ENCODE measurements at places on chromosomes 11 and 22. TPM values are rescaled to one million over a fixed set of nuclear protein-coding genes. Genes with fewer than 3 reads are reported as not detected.

Gene APOL5
- total RNA-seq, result not detected

Gene KLHL35
- 0.12 TPM for total RNA-seq

Gene BBOX1
- not detected for total RNA-seq

Gene MAML2
- 1.7 TPM for total RNA-seq

Gene MS4A4A
- not detected for total RNA-seq

Gene NAV2
- 5.0 TPM for total RNA-seq

Gene PI4KA
- 19.7 TPM for total RNA-seq

Gene CARD10
- 18.9 TPM for total RNA-seq

Gene TRIM5
- 29.9 TPM for total RNA-seq

Gene TSPO
- total RNA-seq, result 465 TPM

Gene HTR3B
- total RNA-seq, result not detected

- DNase-seq, result peak; percentile 71
These were observed 1382.4 kb downstream of the BRD1 start for GRCh38 chr22:48445113-48445827.

GRCh38 chr11:71235719-71236118, 16.7 kb downstream of the SHANK2 start:
- no peak for DNase-seq

- peak; percentile 7 for DNase-seq
These were observed 6.4 kb downstream of the FADS2 start for GRCh38 chr11:61834278-61835048.

GRCh38 chr11:65445101-65445603, 22.6 kb downstream of the NEAT1 start:
- no peak for DNase-seq

DNA sequence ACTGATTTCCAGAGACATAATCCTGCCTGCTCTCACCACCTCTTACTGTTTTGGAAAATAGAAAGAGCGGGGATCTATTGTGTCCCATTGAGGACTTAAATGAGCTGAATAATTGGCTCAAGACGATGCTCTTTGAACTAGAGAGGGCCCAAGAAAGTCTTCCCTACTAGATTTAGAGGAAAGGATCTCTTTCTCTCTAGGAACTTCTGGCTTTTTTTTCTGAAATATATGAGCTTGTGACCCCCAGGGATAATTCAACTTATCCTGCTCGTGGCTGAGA, 461.4 kb upstream of the KIRREL3 start:
- DNase-seq, result no peak

DNA sequence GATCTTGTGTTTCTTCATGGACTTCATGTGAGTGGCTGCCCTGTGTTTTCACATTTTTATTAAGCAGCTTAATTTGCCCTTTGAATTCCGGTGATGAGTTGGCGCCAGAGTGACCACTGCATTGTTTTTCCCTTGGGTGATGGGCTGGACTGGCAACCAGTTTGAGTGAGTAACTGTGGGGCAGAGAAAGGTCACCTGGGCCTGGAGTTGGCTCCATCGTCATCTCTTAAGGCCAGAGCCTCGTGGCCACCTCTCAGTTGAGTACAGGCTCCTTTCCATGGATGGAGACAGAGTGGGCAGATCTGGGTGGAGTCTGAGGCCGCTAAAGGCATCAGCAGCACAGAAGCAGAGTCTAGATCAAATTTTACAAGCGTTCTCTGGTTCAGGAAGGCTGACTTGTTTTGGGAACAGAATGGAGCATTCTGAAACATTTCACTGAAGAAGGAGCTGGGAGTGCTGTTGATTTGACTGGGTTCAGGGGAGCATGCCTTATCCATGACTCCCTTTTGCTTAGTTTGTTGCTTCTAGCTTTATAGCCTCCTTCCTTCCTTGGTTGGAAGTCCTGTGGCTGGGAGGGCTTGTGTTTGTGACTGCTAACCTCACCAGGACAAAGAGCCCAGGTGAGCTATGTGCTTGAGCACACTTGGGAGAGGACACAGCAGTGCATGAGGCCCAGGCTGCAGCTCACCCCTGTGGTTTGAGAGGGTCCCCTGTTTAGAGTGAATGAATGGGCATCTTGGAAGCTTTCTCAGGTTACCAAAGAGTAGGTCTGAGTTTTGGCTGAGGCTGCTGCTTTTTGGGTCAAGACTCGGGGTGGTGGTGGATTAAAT, 7.8 kb downstream of the BCR start:
- peak; percentile 40 for DNase-seq

GRCh38 chr22:32800158-32800882, 1.2 kb upstream of the TIMP3 start:
- DNase-seq, result no peak

DNA sequence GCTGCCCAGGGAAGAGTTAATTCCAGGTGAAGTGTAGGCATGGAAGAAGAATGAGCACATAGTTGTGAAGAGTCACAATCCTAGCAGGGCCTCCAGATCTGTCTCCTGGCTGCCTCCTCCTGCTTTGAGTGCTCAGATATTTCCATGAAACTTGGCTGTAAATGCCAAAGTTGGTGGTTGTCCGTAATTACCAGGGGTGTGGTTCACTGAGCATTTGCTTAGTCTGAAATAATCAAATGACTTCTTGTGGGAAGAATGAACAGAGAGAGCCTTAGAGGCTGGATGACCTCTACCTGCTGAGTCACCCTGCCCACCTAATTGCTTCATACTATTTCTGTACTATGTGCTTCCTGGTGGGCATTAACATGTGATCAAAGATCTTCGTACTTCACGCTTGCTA, 50.9 kb downstream of the APIP start:
- no peak for DNase-seq

GRCh38 chr22:29037340-29037932, 24.2 kb downstream of the C22orf31 start:
- no peak for DNase-seq

DNA sequence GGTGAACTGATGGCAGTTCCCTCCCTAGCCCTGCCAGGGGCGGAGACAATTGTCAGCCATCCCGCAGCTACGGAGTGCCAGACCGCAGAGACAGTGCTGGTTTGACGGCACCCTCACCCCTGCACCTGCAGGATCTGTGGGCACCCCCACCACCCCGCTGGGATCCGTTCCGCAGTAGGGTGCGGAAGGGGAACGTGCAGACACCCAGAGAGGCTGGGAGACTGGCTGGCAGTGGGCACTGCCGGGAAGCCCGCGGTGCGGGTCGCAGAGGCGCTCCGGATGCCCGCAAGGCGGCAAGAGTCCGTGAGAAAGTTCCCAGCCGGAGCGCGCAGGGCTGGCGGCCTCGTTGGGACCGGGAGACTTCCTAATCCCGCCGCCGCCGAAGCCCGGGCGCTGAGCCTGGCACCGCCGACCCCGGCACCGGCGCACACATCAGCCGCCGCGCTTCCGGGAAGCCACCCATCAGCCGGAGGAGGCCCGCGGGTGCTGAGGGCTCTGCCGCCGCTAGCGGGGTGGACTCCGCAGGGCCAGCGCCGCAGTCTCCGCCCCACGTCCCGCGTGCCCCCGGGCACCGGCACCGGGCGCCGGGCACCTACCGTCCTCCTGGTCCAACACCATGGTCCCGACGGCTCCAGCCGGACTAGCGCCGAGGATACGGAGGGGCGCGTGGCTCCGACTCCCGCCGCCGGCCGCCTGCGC, 4.3 kb upstream of the LMO1 start:
- peak; percentile 22 for DNase-seq

- DNase-seq, result peak; percentile 68
These were observed 53.4 kb downstream of the P4HA3 start for GRCh38 chr11:74257959-74258553.

DNA sequence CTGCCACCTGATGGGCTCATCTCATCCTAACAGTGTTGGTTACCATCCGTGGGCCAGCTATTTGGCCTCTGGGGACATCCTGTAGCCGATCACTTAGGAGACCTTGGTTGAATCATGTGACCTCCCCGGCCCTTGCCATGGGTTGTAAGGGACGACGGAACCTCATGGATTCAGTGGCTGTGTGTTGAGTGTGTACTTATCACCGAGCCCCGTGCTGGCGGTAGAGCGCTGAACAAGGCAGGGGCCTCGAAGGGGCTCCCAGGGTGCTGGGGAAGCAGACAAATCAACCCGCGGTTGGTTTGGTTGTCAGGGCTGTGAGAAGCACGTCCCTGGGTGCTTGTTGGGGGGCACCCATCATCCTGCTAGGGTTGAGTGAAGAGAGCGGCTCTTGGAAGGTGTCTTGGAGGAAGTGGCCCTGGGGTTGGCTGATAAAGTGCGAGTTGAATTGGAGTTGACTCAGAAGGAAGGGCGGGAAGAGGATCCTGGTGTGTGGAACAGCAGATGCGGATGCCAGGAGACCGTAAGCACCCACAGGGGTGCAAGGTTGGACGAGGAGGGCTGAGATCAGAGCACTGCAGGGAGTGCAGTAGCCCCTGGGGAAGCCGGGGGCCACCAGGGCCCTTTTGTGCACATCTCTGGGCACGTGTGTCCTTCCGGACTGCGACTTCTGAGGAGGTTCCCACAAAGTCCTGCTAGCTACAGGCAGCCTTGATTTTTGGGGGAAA, 53.6 kb downstream of the MPPED1 start:
- no peak for DNase-seq

GRCh38 chr11:125055107-125055715, 7.9 kb upstream of the SLC37A2 start:
- DNase-seq, result no peak

- DNase-seq, result no peak
These were observed 8.2 kb downstream of the PHF21A start for GRCh38 chr11:46112961-46113607.

- DNase-seq, result no peak
These were observed 74.9 kb downstream of the DYNC2H1 start for GRCh38 chr11:103183981-103184611.

GRCh38 chr11:27938011-27938410, 169.9 kb downstream of the KIF18A start:
- no peak for DNase-seq

- no peak for DNase-seq
These were observed 7.0 kb upstream of the KDM4F start for GRCh38 chr11:95042239-95042638.

DNA sequence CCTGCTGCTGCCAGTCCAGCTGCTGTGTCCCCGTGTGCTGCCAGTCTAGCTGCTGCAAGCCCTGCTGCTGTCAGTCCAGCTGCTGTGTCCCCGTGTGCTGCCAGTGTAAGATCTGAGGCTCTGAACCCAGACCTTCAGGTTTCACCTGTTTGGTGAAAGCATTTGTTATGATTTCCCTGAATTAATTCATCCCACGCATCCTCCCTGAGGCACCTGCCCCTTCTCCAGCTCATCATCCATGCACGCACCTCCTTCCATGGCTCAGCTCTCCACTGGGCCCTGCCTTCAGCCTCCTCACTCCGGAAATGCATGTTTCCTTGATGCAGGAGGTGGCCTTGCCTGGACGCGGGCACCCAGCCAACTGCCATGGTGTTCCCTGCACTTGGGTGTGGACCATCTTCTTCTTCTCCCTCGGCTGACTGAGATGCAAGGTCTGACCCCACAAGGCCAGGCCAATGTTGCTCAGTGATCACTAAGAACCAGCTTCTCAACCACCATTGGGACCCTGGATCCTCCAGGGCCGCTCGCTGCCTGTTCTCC, 788 bp downstream of the KRTAP5-10 start:
- DNase-seq, result no peak

GRCh38 chr11:78354408-78355308, 63.0 kb downstream of the GAB2 start:
- no peak for DNase-seq

GRCh38 chr11:66878474-66878873, 21.6 kb downstream of the LRFN4 start:
- DNase-seq, result no peak

GRCh38 chr11:107218123-107219013, 200.1 kb upstream of the GUCY1A2 start:
- no peak for DNase-seq

DNA sequence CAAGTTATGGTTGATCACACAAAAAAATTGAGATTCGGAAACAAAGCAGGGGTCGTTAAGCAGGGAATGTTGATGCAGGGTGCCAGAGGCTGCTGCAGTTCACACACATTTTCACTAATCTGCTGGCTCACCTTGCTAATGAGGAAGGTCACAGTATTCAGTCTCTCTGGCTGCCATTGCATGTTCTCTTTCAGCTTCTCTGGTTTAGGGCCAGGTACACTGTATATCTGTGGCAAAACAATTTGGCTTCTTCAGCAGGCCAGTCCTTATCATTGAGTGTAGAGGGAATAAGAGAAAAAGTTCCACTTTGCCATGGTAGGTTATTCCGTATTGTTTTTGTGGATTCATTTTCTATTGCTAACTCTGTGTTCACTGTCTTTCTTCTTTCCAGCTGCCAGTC, 283.7 kb upstream of the ANO3 start:
- no peak for DNase-seq

DNA sequence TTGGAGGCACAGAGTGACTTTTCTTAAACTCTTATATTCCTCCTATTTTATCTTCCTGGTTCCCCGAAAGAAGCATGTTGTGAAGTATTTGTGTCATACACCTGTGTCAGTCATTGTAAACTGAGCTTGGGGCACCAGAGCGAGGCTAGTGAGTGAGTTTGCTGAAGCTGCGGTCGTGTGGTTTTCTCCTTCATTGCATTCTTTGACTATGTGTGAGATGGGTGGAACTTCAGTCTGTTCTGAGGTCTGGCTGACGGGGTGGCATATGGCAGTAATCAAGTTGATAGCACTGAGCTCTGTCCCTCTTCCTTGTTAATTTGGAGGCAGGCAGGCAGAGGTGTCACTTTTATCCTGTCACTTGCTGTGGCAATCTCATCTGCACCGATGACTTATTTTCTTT, 4.2 kb downstream of the VPS26B start:
- no peak for DNase-seq

- DNase-seq, result peak; percentile 37
These were observed 134.3 kb upstream of the C11orf58 start for GRCh38 chr11:16603890-16604793.

- no peak for DNase-seq
These were observed 233.5 kb upstream of the E2F8 start for GRCh38 chr11:19474211-19474610.

DNA sequence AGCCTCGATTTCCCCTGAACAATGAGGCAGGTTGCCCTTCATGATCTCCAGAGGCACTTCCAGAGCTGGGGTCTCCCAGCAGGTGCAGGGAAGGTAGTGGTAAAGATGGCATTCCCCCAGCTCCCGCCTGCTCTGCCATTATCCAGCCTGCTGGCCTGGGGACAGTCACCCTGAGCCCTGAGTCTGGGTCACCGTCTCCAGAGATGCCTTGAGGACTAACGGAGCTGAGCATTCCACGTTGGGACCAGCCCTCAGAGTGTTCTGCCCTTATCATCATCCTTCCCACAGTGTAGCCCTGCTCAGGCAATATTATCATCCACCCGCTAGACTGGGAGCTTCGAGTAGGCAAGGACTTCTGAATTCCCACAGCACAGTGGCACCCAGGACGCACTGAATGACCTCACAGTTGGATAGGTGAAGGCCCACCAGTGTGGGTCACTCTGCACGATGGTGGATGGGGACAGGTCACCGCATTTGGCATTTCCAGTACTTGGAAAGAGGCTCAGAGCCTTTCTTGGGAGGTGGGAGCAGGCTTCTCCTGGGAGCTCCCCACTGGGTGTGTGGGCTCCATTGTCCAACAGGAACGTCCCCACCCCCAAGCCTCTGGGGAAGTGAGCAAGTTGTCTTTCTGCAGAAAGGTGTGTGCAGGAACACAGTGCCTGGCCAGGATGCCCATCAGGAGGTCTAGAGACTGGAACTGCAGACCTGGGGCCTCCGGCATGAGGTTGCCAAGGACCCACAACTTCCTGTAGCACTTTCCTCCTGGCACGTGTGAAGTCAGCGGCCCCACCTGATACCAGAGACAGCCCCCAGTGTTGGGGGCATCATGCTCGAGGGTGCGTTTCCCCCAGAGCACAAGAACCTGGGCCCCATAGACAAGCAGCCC, 51.4 kb upstream of the WNT7B start:
- DNase-seq, result no peak

GRCh38 chr11:2781408-2782274, 81.8 kb upstream of the KCNQ1OT1 start:
- DNase-seq, result no peak

- DNase-seq, result no peak
These were observed 64.2 kb downstream of the MED15 start for GRCh38 chr22:20571531-20572007.

Data from MG63 (cell line).